ENCODE measurements at places on chromosomes 1 and 21.

- no peak for DNase-seq
Observed at GRCh38 chr1:48955774-48956173, 179.1 kb upstream of the BEND5 start.

DNA sequence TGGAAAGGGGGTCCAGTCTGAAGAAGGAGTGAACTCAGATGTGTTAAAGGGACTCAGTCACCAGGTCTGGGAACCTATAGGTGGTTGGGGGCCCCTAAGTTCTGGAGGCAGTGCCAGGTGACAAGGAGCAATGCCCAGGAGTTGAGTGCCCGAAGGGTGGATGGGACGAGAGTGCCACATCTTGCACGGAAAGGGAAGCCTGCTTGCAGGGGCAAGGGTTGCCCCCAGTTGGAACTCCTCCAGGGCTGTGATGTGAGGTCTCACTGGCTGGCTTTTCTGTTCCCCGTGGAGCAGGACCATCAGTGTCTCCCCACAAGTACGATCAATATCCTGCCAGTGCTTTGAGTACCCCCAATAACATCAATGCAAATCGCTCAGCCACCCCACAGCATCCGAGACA lies 107.3 kb downstream of the TOMM20 start:
- no peak for DNase-seq

DNA sequence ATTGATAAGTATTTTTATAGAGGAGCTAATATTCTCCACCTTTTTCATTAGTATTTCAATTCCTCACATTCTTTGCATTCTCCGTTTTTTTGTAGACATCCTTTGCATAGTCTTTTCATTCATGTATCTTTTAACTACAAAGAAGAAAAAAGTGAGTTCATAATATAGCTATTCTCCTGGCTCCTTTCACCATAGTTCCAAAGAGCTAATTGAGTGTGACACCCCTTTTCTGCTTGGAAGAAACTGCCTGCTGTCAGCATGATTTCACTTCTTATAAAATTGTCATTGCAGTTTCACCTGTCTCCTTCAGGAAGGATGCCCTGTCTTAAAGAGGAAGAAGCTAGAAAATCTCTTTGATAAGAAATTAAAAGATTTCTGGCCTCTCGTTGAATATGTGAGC lies 991.1 kb downstream of the KCNT2 start:
- DNase-seq, result no peak

GRCh38 chr1:235736263-235736662 lies 86.7 kb upstream of the GNG4 start:
- no peak for DNase-seq

- DNase-seq, result no peak
Observed at GRCh38 chr1:38818175-38818976, 41.2 kb downstream of the RRAGC start.

GRCh38 chr1:22140694-22141093 lies 2.2 kb downstream of the WNT4 start:
- DNase-seq, result no peak

GRCh38 chr1:51956528-51957509 lies 33.7 kb downstream of the RAB3B start:
- DNase-seq, result no peak

- DNase-seq, result no peak
Observed at GRCh38 chr1:89671775-89672488, 39.0 kb downstream of the LRRC8C start.

DNA sequence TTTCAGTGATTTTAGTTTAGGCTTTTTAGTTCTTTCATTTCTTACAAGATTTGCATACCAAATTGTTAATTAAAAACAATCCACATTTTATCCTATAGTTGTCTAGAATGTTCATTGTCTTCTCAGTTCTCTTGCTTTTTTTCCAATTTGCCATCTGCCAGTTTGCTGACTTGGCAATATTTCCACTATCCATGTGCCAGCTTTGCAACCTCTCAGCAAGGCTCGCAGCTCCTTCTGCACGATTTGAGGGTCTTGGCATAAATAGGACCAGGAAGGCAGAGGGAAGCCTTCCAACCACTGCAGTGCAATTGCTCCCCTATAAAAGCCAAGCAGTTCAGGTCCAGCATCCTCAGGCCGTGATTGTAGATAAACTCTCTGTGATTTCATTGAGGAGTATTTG lies 306.8 kb upstream of the FMN2 start:
- DNase-seq, result no peak

- no peak for DNase-seq
Observed at GRCh38 chr1:108691128-108691941, 775 bp upstream of the PRPF38B start.

DNA sequence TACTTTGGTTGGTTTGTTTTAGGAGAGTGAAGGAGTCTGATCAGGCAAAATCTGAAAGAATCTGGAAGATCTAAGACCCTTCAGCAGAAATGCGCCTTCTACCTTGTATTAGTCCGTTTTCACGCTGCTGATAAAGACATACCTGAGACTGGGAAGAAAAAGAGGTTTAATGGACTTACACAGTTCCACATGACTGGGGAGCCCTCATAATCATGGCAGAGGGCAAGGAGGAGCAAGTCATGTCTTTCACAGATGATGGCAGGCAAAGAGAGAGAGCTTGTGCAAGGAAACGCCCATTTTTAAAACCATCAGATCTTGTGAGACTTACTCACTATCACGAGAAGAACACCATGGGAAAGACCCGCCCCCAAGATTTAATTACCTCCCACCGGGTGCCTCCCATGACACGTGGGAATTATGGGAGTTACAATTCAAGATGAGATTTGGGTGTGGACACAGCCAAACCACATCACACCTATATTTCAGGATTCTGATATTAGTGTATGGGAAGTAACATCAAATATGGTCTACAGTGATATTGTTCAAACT lies 99.3 kb downstream of the GLUL start:
- no peak for DNase-seq

- DNase-seq, result no peak
Observed at GRCh38 chr1:167515893-167516321, 2.4 kb downstream of the CD247 start.

GRCh38 chr1:204528677-204529076 lies 12.5 kb downstream of the MDM4 start:
- no peak for DNase-seq

GRCh38 chr1:18234790-18235242 lies 127.2 kb downstream of the IGSF21 start:
- DNase-seq, result no peak

DNA sequence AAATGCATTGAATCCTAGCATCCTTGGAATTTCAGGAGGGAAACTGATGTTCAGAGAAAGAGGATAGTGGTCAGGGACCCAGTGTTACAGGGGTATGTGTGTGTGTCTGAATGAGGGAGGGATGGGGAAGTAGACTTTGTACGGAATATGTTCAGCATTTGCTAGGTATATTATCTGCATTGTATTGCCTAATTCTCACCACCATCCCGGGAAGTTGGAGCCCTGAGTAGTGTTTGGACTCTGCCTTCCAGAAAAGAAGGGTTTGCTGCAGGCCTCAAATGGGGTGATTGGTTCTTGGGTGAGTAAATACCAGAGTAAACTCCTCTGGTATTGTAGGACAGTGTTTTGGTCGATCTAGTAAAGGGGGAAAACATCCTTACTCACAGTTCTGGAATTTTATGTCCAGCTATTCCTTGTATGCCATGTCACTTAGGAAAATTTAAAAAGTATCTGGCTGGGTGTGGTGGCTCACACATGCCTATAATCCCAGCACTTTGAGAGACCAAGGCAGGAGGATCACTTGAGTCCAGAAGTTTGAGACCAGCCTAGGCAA lies 7.1 kb upstream of the ZNF496 start:
- DNase-seq, result no peak

DNA sequence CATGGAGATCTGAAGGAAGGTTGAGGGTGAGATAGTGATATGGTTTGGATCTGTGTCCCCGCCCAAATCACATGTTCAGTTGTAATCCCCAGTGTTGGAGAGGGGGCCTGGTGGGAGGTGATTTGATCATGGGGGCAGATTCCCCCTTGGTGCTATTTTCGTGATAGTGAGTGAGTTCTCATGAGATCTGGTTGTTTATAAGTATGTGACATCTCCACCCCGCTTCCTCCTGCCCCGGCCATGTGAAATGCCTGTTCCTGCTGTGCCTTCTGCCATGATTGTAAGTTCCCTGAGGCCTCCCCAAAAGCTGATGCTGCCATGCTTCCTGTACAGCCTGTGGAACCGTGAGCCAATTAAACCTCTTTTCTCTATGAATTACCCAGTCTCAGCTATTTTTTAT lies 451.9 kb upstream of the VAMP3 start:
- no peak for DNase-seq

GRCh38 chr1:162535501-162535900 lies 26.0 kb upstream of the UAP1 start:
- no peak for DNase-seq

DNA sequence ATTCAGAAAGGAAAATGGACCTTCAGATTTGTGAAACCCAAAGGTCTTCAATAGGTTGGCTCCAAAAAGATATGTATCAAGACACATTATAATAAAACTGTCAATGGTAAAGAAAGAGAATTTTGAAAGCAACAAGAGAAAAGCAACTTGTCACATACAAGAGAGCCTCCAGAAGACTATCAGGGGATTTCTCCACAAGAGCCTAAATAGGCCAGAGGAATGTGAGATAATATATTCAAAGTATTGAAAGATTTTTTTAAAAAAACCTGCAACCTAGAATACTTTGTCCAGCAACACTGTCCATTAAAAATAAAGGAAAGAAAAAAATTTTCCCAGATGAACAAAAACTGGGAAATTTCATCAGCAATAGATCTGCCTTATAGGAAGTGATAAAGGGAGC lies 869.6 kb upstream of the ADGRL2 start:
- DNase-seq, result no peak

DNA sequence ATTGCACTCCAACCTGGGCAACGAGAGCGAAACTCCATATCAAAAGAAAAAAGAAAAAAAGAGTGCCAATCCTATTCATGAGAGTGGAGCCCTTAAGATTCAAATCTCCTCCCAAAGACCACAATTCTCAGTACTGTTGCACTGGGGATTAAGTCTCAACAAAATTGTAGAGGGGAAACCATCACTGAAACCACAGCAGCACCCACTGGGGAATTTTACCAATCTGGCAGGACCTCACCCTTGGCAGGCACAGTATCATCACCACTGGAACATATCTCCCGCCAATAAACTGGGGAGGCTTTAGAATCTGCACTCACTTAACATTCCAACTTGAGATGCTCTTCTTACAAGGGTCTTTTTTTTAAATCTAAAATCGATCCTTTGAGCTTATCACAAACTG lies 41.0 kb downstream of the LRRC40 start:
- DNase-seq, result no peak

- DNase-seq, result no peak
Observed at GRCh38 chr1:82446955-82447354, 646.2 kb downstream of the ADGRL2 start.

- no peak for DNase-seq
Observed at GRCh38 chr1:243244432-243244841, 10.6 kb downstream of the CEP170 start.

- no peak for DNase-seq
Observed at GRCh38 chr1:239735111-239735510, 348.7 kb downstream of the CHRM3 start.

DNA sequence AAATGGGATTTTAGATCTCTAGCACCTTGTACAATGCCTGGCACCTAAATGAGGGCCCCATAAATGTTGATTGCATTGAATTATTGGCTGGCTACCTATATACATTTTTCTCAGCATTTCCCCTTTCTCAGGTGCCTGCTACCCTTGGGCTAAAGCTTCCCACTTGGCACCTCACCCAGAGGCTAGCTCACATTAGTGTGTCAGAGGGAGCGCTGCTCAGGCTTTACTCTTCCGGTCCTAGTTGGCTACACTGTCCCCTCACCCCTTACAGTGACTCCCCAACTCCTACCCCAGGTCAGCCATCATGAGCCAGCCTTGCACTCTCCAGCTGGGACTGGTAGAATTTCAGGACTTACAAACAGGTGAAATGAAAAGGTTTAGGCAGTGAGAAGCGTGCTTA lies 9.5 kb downstream of the TRAF5 start:
- DNase-seq, result no peak

DNA sequence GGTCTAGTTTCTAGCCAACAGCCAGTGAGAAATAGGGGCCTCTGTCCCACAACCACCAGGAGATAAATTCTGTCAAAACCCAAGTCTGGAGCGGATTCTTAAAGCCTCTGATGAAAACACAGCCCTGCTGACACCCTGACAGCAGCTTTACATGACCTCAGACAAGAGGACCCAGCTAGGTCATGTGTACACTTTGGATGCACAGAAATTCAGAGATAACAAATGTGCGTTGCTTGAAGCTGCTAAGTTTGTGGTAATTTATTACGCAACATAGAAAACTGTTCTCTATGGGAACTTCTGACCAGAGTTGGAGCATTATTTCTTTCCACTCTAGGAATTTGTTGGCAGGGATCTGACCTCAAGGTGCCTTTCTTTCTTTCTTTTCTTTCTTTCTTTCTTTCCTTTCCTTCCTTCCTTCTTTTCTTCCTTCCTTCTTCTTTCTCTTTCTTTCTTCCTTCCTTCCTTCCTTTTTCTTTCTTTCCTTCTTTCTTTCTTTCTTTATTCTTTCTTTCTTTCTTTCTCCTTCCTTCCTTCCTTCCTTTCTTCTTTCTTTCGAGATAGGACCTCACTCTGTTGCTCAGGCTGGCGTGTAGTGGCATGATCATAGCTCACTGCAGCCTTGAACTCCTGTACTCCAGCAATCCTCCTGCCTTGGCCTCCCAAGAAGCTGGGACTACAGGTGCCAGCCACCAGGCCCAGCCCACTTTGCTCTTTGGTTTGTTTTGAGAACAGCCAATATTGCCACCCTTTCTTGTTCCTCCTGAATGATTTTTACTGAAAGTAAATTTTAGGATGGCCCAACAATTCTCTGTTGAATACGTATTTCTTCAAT lies 14.9 kb upstream of the HMGCS2 start:
- DNase-seq, result no peak

DNA sequence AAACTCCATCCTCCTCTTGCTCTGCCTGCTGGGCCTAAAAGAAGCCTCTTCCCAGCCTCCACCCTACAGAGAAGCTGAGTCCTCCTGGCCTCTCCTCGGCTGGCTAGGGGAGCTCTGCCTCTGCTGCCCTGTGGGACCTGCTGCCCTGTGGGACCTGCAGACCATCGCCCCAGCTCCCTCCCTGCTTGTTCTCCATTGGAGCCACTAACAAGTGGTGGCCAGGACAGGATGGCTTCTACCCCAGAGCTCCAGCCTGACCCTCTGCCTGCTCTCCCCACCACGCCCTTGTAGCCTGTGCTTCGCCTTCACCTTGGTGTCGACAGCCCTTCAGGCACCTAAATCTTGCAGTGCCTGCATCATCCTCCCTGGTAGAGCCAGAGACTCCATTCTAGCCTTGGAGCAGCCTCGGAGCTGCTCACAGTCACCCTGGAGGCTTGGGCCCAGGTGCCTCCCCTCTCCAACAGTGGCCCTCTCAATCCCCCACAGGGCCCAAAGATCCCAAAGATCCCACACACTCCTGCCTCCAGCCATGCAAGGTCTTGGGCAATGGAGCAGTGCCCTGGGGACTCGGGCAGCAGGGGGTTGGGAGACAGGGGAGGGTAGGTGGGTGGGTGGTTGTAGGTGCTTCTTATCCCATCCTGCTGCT lies 3.0 kb downstream of the EPS8L3 start:
- DNase-seq, result no peak

DNA sequence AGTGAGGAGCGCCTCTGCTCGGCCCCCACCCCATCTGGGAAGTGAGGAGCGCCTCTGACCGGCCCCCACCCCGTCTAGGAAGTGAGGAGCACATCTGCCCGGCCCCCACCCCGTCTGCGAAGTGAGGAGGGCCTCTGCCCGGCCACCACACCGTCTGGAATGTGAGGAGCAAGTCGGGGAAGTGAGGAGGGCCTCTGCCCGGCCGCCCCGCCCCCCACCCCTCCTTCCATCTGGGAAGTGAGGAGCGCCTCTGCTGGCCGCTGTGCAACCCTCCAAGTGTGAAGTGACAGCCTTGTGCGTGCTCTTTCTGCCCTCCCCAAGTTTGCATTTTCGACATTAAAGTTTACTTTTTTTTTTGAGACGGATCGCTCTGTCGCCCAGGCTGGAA lies 5.1 kb upstream of the ZZZ3 start:
- DNase-seq, result no peak

Data from T1000 (cell line).